ENCODE measurements at places on chromosomes 5 and 9. TPM values are rescaled to one million over a fixed set of nuclear protein-coding genes. Genes with fewer than 3 reads are reported as not detected.

GRCh38 chr5:17218353-17219005 lies 1.0 kb downstream of the BASP1 start:
- no peak for DNase-seq

GRCh38 chr9:113674436-113674835 lies 201.7 kb upstream of the ZNF618 start:
- DNase-seq = no peak

GRCh38 chr9:108282872-108283271 lies 572.9 kb downstream of the ACTL7B start:
- no peak for DNase-seq

- DNase-seq = no peak
Observed at GRCh38 chr5:36796155-36796554, 80.4 kb upstream of the NIPBL start.

GRCh38 chr5:147098233-147098790 lies 136.5 kb upstream of the STK32A start:
- peak; percentile 24 for DNase-seq

DNA sequence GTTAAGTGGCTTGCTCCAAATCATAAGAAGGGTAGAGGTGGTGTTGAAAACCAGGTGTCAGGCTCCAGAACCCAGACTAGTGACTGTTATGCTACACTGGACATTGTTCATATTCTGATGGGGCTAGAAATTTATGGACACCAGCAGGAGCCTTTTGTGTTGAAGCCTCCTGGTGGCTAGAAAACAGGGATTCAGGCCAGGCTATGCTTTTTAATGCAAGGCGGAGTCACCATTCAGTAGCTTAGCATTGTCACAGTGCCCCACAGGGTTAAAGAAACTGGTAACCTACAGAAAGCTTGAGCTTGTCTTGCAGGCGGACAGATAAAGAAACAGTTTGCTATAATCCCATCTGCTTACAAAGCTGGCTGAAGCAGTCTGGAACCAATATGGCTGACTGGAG lies 23.0 kb upstream of the GOLM1 start:
- DNase-seq = no peak

DNA sequence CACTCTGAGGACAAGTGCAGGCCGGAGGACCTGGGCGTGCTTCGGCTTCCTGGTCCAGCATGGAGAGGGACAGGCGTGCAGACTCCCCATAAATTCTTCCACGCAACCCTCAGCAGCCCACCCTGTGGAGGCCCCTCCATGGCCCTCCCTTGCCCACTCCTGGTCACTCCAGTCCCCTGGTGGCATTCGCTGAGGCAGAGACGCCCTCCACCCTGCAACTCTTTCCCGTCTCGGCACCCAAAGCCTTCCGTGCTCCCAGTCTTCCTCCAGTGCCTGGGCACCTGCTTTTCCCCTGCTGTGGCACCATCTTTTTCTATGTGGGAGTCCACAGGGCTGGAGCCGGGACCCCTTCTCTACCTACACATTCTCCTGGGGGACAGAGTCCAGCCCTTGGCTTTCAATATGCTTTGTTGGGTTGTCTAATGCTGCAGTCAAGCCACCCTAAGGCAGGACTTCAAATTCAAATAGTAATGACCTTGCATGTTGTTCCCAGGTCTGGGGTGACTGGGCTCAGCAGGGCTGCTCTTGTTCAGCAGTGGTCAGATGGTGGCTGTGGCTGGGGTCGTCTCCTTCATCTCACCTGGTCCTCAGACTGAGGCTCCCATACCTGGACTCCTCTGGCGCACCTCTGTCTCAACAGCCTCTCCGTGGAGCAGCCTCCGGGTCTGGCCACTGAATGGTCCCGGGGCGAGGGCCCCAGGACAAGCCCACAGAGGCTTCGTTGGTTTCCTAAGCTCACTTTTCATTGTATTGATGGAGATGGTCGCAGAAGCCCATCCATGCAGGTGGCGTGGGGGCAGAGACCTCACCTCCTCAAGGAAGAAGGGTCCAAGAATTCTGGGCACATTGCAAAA lies 15.2 kb downstream of the MRPL36 start:
- DNase-seq = no peak

DNA sequence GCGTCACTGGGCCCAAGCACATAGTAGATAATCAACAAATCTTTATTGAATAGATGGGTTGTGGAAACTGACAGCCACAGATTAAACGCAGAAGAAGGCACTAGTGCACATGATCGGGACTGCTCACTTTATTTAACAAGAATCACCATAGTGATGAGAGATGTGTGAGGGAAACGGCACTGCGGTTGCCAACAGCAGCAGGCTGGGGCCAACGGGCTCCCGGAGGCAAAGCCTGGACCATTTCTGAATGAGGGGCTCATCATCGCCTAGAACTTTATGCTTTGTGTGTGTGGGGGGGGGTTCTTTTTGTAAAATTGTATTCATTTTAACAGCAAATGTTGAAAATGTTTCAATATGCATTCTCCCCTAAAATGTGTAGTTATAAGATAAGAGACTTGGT lies 61.9 kb upstream of the RUFY1 start:
- DNase-seq = peak; percentile 52

- no peak for DNase-seq
Observed at GRCh38 chr5:156427315-156427714, 100.4 kb downstream of the SGCD start.

GRCh38 chr5:173823721-173824567 lies 64.2 kb upstream of the CPEB4 start:
- no peak for DNase-seq

- no peak for DNase-seq
Observed at GRCh38 chr5:5289537-5289936, 132.9 kb upstream of the ICE1 start.

- no peak for DNase-seq
Observed at GRCh38 chr5:131209506-131210150, 38.9 kb downstream of the LYRM7 start.

GRCh38 chr9:121674952-121675351 lies 23.5 kb downstream of the DAB2IP start:
- DNase-seq = no peak

DNA sequence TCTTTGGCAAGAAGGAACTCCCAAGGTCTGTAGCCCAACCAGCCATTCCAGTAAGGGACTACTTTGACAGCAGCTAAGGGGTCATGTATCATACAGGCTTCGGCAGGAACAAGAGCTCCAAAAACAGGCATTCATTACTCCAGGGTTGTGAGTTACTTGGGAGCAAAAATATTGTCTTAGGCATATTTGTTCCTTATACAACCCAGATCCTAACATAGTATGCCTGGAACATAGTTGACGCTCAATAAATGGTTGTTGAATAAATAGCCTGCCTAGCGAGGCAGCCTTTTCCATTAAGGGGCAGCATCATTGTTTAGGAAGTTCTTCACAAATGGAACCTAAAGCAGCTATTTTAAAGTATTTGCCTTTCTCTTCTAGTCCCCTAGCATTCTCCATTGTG lies 35.8 kb upstream of the FER start:
- no peak for DNase-seq

DNA sequence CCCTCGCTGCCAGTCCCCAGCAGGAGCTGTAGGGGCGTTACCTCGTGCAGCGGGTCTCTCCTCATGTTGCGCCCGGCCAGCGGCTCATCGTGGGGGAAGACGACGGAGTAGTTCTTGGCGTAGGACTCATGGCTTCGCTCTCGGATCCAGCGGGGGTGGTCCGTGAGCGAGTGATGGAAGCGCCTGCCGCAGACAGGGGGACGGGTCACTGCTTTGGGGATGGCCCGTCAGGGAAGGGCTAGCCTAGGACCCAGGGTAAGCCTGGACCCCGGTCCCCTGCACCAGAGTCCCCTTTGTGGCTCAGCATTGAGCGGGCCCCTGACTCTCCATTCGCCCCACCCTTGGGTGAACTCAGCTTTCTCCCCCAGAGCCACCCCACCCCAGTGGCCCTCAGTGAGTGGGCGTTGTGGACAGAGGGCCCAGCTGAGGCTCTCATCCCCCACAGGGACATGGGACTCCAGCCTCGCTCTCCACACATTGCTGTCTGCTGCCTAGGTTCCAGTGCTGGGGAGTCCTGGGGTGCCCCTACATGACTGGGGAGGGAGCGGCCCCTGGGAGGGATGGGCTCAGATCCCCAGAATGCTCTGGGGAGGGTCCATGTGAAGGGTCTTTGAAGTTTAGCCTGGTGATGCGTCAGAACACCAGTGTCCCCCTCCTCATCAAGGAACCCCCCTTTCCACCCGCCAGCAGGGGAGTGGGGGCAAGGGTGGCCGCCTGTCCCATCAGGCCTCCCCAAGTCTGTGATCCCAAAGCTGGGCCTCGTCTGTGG lies 29.7 kb downstream of the SARDH start:
- no peak for DNase-seq

Gene IFNK
- not detected for polyA plus RNA-seq

Gene MYMK
- 36.0 TPM for polyA plus RNA-seq

Gene LIX1
- 6.7 TPM for polyA plus RNA-seq

Gene LCN9
- not detected for polyA plus RNA-seq

Gene FAM13B
- polyA plus RNA-seq = 34.7 TPM

Data from muscle of arm (tissue), 14 donors.